Hematopoietic multipotent progenitor cell treated with erythropoietin and hydrocortisone succinate and interleukin-3 and kit ligand, for 6 days (in vitro differentiated cells): ENCODE measurements at places on chromosomes 5 and 9.
A peak's percentile ranks its signal among the peaks of the same experiment; 100 is the strongest.

DNA sequence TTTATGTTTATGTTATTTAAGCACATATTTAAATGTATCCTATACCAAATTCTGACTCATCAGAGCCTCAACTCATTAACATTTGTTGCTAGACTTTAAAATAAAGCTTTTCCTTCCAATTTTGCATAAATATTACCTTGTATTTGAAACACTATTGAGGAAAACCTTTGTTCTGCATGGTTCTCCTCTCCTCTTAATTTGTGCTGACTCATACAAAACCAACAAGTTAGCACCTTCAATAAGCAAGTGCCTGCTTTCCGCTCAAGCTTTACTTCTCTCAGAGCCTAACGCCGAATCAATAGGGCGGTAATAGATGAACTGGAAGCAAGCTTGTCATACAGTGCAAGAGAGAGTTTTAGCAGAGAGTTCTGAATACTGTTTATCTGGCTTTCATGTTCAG is 7.9 kb downstream of the AMACR start:
- DNase-seq, result no peak

DNA sequence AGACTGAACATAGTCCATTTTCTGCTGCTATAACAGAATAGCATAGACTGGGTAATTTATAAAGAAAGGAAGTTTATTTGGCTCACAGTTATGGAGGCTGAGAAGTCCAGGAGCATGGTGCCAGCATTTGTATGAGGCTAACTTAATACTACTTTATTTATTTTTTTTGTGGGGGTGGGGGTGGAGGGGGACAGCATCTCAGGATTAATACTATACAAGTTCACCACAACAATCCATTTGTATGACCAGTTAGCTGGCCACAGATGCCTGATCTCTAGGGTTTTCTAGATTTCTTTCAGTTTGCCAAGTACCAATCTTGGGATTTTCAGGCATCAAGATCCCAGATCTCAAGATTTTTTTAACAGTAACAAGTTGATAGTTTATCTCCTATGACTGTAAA is 20.3 kb downstream of the ANGPTL2 start:
- DNase-seq, result no peak

DNA sequence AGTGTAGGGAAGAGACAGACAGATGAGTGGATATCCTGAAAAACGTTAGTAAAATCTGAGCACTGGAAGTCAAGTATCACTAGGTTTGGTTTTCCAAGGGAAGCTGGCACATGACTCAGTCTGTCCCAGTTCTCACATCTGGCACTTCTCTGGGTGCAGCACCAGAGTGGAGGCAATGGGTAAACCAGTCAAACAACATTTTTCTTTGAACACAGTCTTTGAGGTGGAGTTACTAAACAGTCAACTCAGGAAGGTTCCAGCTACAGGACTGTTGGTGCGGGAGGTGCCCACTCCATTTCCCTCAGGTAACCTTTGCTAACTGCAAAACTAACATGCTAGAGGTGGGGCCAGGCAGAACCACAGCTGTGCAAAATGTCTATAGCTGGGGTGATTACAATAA is 301.4 kb upstream of the RFX3 start:
- DNase-seq, result no peak

- peak; percentile 90 for DNase-seq
These were observed 3.6 kb downstream of the SIGMAR1 start for GRCh38 chr9:34633851-34634550.

GRCh38 chr9:98933185-98933584 is 10.5 kb upstream of the COL15A1 start:
- DNase-seq, result no peak

- no peak for DNase-seq
These were observed 154.7 kb downstream of the ZDHHC21 start for GRCh38 chr9:14538526-14538925.

DNA sequence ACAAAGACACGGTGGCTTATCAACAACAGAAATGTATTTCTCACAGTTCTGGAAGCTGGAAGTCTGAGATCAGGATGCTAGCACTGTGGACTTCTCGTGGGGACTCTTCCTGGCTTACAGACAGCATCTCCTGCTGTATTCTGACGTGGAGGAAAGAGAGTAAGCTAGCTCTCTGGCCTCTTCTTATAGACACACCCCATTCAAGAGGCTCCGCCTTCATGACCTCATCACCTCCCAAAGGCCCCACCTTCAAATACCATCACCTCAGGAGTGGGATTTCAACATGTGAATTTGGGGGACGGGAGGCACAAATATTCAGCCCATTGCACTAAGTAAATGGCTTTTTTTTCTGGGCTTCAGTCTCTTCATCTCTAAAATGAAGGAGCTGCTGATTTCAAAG is 27.6 kb downstream of the KCNMB1 start:
- DNase-seq, result no peak

DNA sequence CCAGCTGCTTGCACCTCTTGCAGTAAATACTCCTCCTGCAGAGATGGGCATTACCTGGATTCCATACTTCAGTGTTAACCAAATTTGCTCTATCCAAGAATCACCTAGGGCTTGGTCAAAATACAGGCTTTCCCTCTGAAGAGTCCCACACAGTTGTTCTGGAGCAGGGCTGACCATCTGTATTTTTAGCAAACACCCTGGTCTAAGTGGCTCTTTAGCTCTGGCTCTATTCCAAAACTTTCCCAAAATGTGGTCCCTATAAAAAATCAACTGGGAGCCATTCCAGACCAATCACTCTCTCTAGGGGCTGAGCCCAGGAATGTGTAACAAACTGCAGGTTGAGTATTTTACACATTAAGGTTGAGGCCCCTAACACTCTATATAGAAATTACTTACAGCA is 153.7 kb downstream of the SPOCK1 start:
- DNase-seq, result no peak

DNA sequence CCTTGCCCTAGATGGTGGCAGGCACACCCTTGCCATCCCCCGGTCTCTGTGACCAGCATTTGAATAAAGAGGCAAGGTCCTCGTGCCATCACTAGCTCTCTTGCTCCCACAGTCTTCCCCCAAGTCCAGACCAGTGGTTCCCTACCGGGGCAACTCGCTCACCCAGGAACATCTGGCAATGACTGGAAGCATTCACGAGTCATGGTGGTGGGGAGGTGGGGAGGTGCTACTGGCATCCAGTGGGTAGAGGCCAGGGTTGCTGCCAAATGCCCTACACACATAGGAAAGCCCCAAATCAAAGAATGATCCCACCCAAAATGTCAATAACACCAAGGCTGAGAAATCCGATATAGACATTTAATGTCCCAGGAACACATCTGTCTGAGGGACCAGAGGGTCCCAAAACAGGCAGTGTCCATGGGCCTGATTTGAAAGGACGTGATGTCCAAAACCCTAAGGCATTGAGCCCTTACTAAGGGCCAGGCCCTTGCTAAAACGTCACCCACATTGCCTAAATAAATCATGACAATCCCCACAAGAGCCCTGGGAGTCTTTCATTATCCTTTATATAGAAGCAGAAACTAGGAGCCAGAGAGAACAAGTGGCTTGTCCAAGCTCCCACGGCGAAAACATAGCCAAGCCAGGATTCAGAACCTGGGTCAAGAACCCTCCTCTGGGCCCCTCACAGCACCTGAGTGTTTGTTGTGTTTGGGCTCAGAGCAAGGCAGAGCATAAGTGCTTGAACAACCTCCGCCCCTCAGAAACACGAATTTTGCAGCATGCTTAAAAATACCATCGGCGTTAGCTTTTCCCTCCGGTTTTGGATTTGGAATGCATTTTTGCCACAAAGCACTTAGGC is 119.3 kb upstream of the WWC1 start:
- no peak for DNase-seq

- DNase-seq, result no peak
These were observed 166.6 kb upstream of the NFIB start for GRCh38 chr9:14480526-14480925.

- peak; percentile 27 for DNase-seq
These were observed 12.2 kb downstream of the IL9 start for GRCh38 chr5:135883441-135883840.

DNA sequence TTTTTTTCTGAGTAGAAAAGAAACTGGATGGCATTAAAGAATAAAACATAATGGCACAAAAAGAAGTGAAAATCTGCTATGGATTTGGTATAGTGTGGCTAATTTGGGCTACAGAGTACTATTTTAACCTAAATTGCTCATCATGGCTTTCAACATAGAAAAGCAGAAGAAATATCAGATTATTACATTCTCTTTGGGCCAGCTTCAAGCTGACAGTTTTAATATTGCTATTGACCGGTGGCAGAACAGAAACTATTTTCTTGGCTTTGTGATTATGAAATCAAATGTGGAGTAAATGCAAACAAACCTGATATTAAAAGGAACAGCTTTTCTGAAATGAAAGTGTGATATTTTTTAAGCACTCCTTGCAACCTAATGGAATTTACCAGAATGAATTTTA is 301.5 kb downstream of the EPB41L4A start:
- no peak for DNase-seq

GRCh38 chr5:100667161-100667630 is 132.0 kb downstream of the FAM174A start:
- peak; percentile 70 for DNase-seq

- DNase-seq, result no peak
These were observed 62.8 kb upstream of the VCAN start for GRCh38 chr5:83408719-83409118.

- DNase-seq, result peak; percentile 23
These were observed 32.0 kb downstream of the HAVCR1 start for GRCh38 chr5:157026789-157027424.

DNA sequence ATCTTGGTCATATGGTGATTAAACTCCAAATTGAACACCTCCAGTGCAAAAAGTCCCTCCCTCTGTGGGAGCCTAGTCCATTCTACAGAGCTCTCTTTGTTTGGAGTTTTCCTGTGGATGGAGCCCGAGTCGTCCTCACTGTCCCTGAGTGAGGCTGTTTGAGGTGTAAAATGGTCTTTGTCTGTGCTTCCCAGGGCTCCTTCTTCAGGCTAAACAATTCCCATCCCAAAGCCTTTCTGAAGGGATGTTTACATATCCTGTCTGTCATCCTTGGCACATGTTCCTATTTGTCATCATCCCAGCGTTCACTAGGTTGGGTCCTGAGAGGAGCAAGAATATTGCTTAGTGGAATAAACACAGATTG is 68.9 kb downstream of the COL27A1 start:
- DNase-seq, result no peak

- no peak for DNase-seq
These were observed 66.6 kb downstream of the C9orf152 start for GRCh38 chr9:110141227-110141793.

DNA sequence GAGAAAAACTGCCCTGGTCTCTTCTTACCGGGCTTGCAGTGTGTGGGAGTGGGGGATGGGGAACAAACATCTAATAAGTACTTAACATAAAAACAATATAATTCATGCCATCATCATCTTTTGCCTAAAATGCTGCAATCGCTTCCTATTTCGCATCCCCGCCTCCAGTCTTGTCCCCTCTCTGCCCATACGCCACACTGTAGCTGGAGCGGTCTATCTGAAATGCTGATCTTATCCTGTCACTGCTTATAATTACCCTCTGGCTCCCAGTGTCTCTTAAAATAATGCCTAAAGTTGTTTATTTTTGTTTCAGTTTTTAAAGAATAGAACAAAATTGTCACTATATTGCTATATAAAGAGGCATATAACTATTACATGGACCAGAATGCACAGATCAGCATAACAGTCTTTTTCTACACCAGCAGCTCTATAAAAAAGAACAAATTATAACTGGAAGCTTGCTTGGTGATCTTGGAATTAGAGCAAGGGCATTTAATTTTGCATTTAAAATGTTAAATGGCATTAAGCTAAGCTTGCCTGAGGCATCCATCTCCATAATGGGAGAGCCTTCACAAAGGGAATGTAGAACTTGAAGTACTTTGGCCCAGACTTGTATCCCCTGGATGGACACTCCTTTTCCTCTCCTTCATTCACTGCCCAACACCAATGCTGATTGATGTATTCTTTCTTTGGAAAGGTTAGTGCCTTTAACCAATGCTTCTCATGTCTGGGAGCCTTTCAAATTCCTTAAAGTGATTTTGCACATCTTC is 12.2 kb downstream of the NTRK2 start:
- no peak for DNase-seq

DNA sequence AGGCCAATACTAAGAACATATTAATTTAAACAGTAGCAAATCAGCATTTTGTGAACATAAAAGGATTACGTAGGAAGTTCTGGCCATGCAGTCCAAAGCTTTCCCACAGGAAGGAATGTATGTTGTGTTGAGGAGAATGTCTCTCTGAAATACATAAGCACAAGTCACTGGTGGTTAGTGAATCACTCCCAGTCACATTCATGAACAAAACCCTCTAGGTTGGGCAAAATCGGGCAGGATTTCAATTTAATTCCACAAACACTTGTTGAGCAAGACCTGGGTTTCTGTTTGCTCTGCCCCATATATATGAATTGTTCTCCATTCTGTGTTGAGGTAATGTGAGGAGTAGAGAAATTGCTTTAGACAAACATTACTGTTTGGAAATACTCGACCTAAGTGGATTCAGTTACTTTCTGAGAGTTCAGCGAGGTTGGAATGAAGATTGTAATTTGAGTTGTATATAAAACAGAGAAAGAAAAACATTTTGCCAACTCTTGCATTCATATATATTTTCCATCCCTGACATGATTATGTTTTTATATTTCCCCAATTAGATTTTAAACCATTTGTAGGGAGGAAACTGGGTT is 127.6 kb upstream of the RPS23 start:
- no peak for DNase-seq

GRCh38 chr5:169384661-169385060 is 83.7 kb upstream of the SLIT3 start:
- DNase-seq, result no peak

- DNase-seq, result peak; percentile 85
These were observed 566 bp upstream of the FOCAD start for GRCh38 chr9:20683351-20684034.

GRCh38 chr9:130870491-130871381 is 25.9 kb downstream of the QRFP start:
- no peak for DNase-seq

- no peak for DNase-seq
These were observed 276.9 kb downstream of the SEMA5A start for GRCh38 chr5:9269014-9269413.

DNA sequence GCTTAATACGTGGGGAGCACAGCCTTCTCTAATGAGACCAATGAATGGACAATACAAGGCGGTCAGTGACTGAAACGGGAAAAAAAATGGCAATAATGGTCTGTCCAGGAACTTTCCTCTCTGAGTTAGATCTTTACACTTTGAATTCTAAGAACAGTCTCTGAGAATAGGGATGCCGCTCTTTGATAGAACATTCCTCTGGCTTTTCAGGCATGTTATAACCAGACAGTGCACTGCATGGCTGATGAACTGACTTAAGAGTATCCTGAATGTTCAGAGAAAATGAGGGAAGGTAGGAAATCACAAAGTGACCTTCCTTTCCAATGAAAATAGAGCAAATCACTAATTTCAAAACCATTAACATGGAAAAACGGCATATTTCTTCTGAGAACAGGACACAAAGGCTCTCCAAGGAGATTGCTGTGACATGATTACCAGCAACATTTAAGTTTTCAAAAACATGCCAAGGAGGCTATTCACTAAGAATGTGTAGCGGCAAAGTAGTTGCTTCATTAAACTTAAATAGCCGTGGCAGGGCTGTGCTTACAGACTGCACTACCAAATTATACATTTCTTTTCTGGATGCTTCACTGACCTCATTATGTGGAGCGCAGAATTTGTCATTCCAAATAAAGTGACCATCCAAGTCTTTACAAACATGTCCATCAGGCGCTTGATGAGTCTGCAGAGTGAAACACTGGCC is 105.9 kb downstream of the MARCHF3 start:
- DNase-seq, result no peak

GRCh38 chr5:32116574-32117313 is 57.4 kb downstream of the GOLPH3 start:
- DNase-seq, result no peak

- no peak for DNase-seq
These were observed 89.2 kb downstream of the FSTL4 start for GRCh38 chr5:133523013-133523658.

- no peak for DNase-seq
These were observed 390.0 kb downstream of the PLK2 start for GRCh38 chr5:58069846-58070245.
